ENCODE measurements at places on chromosomes 11 and 22.
A peak's percentile ranks its signal among the peaks of the same experiment; 100 is the strongest.

- peak; percentile 70 for DNase-seq
Observed at GRCh38 chr11:119340335-119341221, at the start of gene C1QTNF5. C1QTNF5 (minus strand) TSS chr11:119340883; CDS start chr11:119340397, 486 bp downstream.

DNA sequence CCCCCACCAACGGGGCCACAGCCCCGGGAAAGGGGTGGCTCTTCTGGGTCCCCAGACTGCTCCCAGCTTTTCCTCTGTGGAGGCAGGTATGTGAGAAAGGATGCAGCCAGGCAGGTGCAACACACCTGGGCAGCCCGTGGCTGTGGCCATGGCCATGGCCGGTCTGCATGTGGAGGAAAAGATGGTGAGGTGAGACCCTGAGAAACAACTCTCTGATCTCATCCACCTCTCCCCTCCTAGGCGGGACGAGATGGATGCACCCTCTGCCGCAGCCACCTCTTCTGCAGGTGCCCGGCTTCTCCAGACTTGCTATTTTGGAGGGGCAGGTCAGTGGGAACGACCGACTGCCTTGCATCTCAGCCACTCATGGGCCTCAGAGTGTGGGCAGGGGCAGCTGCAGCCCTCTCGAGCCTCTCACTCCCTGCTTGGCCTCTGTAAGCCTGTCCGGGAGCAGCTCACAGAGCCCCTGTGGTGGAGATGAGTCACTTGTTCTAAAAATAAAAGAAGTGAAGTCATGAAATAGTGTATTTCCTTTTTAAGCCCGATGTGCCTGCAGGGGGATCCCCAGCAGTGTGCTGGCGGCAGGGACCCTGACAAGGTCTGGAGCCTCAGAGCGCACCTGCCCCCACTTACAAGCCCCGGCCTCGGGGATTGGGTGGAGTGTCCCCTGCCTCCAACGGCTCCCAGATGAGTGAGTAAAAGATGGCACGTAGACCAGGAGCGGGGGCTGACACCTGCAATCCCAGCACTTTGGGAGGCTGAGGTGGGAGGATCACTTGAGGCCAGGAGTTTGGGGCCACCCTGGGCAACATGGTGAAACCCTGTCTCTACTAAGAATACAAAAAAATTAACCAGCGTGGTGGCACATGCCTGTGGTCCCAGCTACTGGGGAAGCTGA, 10.7 kb downstream of the SMIM38 start:
- no peak for DNase-seq

DNA sequence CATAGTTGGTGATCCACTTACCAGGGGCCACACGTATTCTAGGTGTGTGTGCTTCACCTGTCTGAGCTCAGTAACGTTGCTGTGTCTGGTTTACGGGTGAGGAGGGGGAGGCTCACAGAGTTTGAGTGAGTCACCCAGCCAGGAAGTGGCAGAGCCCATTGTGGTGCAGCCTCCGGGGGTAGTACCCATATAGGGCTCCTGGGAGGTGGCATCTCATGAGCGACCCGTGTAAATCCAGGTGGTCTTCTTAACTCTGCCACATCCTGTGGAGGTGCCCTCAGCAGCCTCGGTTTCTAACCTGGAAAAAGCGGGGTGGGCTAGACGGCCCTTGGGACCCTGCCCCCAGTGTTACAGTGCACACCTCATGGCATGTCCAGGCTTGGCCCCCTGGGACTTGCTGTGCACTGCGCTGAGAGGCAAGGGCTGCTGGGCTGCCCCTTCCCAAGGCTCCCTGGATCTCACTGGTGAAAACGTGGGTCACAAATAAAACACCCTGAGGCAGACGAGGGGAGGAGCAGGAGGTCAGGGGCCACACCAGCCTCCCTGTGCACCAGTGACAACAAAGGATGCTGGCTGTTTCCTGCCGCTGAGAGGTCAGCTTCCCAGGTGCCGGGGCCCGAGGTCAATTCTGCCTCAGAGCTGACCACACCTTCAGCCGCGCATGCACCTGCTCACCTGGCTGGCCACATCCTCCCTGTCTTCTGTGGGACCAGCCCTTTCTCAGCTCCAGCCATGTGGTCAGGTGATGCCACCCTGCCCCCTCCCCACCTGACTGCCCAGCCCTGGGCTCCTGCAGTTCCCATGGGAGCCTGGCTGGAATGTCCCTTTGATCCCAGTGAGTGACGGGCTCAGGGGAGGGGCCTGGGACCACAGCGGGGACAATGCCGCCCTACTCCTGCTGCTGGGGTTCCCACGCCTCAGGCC, 305.1 kb downstream of the CTTN start:
- no peak for DNase-seq

DNA sequence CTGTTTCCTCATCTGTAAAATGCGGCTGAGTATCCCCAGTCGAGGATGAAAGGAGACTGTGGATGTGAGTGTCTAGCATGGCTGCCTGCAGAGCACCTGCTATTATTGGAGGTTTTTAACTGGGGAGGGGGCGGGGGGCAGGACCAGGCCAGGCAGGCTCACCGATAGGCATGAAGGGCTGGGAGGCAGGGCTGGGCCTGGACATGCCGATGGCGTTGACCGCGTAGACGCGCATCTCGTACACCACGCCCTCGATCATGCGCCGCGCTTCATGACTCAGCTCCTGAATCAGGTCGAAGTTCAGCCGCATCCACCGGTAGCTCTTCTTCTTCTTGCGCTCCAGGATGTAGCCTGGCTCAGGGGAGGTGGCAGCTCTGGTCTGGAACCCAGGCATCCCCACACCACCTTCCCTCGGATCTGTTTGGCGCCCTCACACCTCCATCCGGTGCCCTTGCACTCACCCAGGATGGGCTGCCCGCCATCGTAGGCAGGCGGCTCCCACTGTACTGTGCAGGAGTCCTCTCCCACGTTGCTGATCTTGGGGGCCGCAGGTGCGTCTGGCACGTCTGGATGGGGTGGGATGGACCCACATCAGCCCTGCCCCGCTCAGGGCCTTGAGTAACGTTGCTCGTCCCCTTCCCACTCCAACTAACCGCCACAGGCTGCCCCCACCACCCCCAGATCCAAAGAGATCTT, 15.1 kb downstream of the MYBPC3 start:
- no peak for DNase-seq

- DNase-seq, result no peak
Observed at GRCh38 chr11:95908826-95909225, 15.1 kb downstream of the MTMR2 start.

DNA sequence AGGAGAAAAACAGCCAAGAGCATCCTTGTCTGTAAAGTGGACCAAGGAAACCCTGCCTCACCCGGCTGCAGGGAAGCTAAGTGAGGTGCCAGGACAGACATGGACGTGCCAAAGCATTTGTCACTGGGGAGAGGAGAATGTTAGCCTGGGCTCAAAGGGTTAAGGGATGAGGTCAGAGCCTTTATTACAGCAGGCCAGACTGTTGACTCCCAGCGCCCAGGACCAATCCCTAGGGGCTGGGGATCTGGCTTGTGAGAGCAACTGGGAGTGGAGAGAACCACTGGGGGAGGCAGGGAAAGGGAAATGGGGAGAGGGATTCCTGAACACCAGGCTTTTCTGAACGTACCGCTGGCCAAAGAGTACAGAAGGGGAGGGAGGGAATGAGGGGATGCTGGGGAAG, 2.6 kb downstream of the CHRM1 start:
- no peak for DNase-seq

GRCh38 chr11:118953265-118953664, 2.8 kb upstream of the UPK2 start:
- peak; percentile 80 for DNase-seq

DNA sequence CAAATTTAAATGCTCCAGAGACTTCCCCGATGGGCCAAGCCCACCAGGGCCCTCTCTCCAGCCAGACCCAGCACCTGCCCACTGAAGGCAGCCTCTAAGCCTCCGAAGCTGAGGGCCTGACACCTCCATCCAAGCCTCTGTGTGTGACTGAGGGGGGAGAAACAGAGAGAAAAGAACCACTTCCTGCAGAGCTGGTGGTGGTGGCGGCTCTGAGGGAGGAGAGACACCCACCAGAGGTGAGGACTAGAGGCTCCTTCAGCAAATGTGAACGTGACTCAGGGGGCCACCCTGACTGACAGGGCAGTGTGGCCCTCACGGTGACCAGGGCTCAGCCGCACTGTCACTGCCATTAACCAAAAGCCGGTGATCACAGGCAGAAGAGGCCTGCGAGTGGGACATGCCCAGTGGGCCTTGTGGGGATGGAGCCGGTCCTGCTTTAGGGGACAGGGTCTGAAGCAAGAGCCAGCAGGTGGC, 31.0 kb upstream of the CD5 start:
- no peak for DNase-seq

GRCh38 chr11:124454552-124454951, 9.1 kb upstream of the OR8B8 start:
- no peak for DNase-seq

- DNase-seq, result no peak
Observed at GRCh38 chr11:72454791-72455190, 20.5 kb upstream of the CLPB start.

DNA sequence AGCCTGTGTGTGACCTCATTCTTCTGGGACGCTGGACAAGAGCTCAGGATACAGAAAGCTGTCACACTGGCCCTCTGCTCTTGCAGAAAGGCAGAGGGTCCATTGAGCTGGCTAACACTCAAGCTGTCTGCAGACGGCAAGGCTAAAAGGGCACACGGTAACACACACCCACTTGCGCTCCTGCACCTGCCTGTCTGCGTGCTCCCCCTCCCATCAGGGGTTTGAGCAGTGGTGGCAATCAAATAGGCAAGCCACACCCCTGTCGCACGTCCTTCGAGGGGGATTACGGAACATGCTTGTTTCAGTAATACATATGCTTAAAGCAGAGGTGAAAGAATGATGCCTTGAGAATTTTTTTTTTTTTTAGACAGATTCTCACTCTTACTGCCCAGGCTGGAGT, 7.1 kb upstream of the QSER1 start:
- DNase-seq, result no peak

DNA sequence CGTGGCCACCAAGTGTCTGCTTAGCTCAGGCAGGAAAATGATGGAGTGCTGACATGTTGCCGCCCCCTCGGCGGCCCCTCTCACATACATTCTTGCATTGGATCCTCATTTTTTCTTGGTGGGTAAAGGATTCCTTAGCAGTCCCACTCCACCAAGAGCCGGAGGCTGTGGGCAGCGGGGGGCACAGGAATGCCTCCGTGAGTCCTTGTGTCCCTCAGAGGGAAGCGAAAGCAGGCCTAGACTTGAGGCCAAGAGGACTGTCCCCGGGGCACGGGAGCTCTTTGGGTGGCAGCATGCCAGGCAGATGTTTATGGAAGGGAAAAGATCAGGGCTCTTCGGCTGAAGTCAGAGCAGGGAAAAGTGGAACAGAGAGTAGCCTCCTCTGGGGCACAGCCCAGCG, 21.6 kb downstream of the LRFN4 start:
- no peak for DNase-seq

DNA sequence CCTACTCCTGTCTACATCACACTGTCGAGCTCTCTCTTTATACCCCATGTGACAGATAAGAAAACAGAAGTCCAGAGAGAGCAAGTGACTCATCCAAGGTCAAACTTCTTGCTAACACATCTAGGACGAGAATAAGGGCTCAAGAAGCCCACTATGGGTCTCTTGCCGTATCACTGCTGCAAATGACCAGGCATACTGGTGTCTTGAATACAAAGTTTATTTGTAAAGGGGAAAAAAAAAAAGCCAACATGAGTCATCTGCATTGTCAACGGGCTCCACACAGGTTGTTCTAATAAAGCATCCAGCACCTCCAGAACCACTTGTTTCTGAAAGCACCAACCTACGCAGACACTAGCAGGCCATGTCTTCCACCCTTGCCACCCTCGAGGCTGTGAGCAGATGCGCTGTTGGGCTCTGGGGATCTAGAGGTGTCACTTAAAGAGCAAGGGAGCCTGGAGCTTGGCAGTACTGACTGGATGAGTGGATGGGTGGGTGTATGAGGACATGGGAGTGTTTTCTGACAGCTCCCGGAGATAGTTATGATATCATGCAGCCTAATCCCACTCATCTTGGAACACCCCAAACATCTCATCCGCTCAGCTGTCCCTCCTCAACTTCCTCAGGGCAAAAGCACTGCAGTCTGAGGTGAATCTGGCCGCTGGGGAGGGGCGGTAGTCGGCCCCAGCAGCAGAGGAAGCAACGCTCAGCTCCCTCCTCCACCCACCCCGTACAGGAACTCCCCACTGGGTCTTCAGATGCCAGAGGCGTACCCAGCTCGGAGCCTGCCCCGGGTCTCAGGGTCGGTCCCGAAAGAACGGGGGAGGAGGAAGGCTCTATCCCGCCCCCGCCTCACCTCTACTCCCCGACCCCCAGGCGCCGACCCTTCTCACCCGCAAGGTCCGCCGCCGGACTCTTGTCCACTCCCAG, 1.0 kb downstream of the SMCO4 start:
- peak; percentile 51 for DNase-seq

DNA sequence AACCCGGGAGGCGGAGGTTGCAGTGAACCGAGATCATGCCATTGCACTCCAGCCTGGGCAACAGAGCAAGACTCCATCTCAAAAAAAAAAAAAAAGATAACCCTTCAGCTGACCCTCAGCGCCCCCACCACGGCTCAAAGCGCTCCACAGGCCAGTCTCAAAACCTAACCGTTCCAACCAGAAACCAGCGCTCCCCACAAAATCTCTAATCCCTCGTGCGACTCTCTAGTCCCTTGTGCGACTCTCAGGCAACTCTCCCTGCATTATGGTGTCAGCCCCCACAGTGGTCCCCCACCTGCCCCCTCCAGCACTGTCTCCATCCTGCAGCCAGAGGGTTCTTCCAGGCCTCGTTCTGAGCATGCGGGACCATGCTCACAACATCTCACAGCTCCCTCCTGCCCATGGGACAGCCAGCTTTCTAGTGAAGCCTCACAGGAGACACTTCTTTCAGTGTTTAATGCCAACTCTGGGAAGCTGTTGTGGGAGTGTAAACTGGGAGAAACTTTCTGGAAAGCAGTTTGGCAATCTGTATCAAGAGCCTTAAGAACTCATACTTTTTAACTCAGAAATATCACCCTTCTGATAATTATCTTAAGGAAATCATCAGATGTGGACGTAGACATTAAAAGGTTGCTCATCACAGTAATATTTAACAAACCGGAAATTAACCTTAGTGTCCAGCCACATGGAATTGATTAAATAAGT, 4.2 kb upstream of the RASGRP2 start:
- no peak for DNase-seq

- no peak for DNase-seq
Observed at GRCh38 chr11:21556926-21557325, 636.0 kb upstream of the ANO5 start.

DNA sequence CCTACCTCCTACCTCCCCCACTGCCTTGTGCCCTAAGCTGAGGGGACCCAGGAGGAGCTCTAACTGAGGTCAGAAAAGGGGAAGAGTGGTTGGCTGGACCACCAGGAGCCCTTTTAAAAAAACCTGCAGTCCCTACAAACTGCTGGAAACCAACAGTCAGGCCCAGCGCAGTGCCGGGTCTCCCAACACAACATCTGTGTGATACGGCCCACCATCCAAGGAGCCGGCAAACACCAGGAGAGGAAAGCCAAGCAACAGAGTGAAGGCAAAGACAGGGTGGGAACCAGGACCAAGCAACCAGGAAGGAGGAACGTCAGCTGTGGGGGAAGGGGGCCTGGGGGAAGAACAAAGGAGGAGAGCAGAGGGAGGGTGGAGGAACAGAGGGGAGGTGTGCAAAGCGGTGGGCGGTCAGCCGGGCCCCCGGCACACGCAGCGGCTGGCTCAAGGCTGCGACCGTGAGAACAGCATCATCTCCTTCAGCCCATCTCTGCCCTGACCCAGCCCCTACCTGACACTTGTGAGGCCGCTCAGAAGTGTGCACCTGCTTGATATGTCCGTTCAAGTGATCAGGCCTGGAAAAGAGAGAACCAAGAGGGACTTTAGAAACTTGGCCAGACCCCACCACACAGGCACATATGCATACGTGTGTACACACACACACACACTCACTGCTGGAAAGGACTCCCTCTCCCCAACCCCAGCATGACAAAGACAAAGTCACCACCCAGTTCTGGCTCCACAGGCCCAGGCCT, 3.6 kb downstream of the PATZ1 start:
- DNase-seq, result no peak

- no peak for DNase-seq
Observed at GRCh38 chr11:24593332-24593731, 96.5 kb downstream of the LUZP2 start.
